ENCODE measurements at places on chromosomes 6 and 20.

DNA sequence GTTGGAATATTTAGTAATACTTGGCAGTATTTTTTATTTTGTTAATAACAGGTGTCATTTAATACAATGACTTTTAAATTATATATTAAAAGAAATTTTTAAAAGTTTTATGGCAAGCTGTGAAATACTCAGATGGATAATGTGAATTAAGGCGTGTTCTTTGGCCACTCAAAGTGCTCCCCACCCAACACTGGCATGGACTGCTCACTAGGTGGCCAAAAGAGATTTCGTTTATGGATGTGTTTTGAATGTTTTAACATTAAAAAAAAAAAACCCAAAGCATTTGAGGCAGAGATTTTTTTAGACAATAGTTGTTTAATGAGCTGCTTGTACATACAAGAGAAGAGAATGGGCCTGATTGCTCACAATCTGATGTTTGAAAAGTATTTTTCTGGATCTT, 86.5 kb downstream of the QKI start:
- DNase-seq: no peak

DNA sequence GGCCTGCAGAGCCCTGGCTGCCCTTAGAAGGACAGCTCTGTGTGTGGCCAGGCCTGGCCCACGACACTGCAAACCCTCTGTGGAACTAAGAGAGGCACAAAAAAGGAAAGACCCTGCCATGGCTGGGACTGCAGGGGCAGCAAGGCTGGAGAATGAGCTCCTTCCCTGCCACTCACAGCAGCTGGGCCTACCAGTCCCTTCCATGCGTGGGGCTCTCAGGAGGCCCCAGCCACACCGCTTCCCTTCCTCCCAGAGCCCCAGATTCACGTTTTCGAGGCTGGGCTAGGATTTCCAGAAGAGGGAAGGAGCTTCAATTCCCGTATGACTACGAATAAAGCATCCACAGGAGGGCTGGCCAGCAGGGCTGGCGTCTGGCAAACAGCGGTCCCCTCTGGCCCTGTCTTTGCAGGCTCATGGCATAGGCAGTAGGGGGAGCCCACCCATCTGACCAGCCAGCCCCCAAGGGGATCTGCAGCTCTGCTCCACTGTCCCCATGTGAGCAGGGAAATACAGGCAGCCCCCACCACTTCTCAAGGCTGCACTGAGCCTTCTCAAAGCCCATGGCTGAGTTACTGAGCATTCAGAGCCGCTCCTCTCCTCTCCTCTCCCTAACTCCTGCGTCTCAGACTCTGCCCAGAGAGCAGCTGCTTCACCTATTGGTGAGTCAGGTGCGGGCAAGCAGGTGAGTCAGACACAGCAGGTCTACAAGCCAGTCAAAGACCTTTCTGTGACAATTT, 53.1 kb downstream of the NINL start:
- DNase-seq: no peak

- DNase-seq: no peak
Measured at GRCh38 chr6:12327391-12327790, 37.2 kb downstream of the EDN1 start.

GRCh38 chr6:30399390-30400058, 54.6 kb downstream of the RPP21 start:
- DNase-seq: no peak

GRCh38 chr20:48226642-48227041, 441.4 kb upstream of the SULF2 start:
- no peak for DNase-seq
